ENCODE measurements at places on chromosomes 3 and 15.

DNA sequence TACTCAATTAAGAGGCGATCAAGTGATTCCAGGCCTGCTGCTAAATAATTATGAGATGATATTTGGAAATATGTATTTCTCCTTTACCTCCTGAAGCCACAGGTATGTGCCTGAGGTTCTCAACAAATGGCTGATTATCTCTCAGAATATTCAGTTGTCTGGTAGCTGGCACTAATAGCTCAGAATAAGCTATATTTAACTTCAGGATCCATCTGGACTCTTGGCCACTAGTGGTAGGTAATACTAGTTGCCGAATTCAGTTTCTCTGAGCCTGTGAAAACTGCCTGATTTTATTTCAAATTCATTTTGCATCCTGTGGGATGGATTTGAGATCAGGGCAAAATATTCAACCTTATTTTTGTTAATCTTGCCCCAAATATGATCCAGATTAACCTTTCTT lies 499.0 kb downstream of the DIPK2A start:
- no peak for DNase-seq

- no peak for DNase-seq
Measured at GRCh38 chr15:51243774-51244173, 94.6 kb downstream of the CYP19A1 start.

- no peak for DNase-seq
Measured at GRCh38 chr3:189702066-189702646, 71.0 kb downstream of the TP63 start.

GRCh38 chr3:176796371-176796770 lies 400.9 kb downstream of the TBL1XR1 start:
- DNase-seq, result no peak

GRCh38 chr3:160665784-160666526 lies 11.0 kb upstream of the ARL14 start:
- no peak for DNase-seq

DNA sequence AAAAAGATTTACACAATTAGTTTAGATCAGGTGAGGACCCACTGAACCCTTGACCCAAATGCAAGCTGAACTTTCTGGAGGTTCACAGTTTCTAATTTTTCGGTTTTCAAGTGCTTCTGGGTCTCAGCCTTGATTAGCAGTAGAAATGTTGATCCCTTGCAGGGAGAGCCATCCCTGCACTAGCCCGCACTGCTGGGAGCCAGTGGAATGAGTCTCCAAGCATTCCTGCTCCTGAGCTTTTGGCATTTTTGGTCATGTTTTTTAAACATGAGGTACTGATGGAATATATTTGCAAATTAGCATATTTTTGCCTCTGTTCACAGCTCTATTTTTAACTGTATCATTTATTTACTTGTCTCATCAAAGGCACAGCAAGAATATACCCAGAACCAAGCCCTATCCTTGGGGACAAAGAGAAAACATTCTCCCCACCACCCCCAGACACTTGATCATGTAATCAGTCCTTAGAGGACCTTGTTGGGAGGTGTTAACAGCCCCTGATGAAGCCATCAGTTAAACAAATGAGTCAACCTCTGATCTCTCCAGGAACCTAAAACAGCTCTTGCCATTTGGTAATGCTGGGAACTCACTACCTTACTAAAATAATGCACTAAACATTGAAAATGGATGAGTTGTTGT lies 119.0 kb upstream of the CTDSPL start:
- no peak for DNase-seq

GRCh38 chr3:72384602-72385001 lies 463.6 kb downstream of the SHQ1 start:
- no peak for DNase-seq

- no peak for DNase-seq
Measured at GRCh38 chr3:156769721-156770654, 56.2 kb upstream of the LEKR1 start.

DNA sequence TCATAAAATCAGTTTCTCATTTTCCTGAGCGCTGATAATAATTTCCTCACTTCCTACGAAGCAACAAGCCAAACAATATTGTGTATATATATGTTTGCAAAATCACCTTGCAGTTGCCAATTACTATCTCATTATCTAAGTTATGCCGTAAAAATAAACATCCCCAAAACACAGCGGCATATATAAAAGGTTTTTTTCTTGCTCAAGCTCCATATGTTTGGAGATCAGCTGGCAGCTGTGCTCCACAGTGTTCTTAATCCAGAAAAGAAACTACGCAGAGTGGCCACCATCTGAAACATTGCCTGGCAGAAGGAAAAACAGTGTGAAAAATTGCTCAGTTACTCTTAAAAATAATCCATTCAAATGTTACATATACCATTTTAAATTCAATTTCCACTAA lies 951.4 kb downstream of the PLOD2 start:
- no peak for DNase-seq

DNA sequence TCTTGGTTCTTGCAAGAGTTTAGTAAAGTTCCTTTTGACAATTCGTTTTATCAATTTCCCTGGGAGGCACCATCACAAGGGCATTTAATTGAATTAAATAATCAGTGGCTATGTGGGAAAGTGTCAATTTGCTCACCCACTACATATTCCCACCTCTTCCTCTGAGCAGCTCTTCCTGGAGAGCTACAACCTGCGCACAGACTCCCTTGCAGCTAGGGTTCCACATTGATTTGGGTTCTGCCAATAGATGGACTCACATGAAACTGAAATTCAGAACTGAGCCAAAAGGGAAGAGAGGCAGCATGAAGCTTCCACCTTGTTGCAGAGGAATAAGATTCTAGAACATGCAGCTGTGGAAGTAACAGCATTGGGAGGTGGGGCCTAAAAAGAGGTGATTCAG lies 94.8 kb downstream of the TLE3 start:
- no peak for DNase-seq

DNA sequence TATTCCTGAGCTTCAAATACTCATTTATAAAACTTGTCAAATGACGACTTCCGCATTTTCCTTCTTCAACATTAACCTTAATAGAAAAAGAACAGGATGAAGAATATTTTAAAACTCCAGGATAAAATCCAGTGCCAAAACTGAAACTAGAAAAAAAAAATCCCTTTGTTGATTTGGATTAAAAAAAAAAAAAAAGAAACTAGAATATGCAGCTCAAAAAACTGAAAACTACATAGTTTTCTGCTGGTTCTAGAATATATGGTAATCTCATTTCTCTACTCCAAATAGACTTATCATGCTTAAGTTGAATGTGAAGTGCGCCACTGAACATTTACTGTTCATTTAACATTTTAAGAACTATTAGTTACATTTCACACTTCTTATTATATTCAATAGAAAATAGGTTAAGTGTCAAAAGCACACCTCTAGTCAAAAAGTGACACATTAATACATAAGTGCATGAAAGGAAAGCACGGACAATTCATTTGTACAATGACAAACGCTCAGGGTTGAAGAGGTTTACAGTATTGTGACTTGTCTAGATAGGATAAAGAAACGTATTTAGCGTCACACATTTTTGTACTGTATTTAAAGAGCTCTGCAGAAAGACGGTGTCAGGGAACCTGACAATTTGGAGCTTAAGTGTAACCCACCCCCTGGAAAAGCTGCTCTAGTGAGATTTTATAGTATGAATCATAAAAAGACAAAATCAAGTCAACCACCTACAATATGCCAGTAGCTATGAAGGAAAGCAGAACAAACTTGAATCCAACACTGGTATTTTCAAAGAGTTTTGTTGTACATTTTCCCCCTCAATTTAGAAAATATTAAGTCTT lies 5.8 kb downstream of the TRA2B start:
- DNase-seq, result no peak

GRCh38 chr3:186751480-186751879 lies 31.9 kb upstream of the EIF4A2 start:
- no peak for DNase-seq

Measured in stimulated activated CD8-positive, alpha-beta memory T cell treated with anti-CD3 and anti-CD28 coated beads, Interleukin-2, amount 100 ng/mL, for 1 hour (primary cell).